NCI-H1694 (cell line): ENCODE measurements at places on chromosomes 7 and 10.

DNA sequence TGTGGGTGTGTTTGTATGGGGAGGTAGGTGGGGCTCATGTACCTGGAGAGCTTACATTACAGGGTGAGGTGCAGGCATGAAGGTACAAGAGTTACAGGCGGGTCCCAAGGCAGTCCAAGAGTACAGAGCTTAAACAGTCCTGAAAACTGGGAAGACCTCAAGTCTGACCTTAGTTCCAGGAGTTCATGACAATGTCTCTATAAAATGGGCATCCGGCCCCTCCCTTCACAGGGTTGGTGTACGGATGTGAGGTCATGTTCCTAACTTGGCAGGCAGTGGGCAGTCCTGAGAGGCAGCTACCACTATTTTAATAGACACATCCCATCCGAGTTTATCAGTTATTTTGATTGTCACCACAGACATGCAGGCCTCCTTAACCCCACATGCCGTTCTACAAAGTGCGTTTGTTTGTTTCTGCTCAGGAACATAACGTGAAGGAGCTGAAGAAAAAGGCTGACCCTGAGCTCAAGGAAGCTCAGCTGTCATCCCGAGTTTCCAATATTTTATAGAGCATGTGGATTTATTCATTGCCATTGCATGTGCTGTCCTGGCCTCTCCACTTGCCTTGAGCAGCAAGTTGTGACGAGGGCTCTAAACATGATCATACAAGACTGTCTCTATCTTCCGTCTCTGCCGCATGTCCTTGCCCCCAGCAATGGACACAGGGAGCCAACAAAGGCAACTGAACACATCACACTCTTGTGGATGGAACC, 647.5 kb upstream of the IGFBP3 start:
- DNase-seq, result no peak

DNA sequence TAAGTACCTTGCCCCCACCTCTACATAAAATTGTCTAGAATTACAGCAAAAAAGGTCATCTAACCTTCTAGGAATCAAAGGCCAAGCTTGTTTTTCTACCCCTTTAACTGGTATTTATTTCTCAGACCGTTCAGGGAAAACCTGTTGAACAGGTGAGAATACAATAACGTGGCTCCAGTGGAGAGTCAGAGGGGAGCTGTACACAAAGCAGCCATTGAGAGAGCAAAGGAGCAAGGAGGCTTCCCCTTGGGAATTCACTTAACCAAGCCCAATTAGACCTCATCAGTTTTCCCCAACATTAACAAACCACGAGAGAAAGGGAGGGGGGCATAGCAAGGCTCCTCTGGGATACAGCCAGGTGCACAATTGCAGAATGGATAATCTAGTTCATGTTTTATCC, 101.9 kb downstream of the ELMO1 start:
- DNase-seq, result no peak

DNA sequence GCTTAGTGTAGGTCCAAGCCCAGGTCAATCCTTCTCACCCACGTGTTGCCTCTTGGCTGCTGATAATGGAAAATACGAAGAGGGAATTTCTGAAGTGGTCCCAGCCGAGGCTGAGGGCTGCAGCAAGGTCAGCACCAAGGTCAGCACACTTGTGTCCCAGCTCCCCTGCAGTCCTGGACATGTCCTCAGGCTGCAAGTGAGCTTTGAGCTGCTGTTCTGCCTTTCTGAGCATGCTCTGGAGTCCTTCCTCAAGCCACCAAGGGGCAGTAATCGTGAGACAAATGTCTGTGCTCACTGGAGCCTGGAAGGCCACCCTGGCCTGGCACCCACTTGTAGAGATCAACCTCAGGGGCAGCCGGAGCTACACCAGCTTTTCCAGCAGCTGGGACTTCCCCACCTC, 28.3 kb downstream of the DRGX start:
- DNase-seq, result no peak

- DNase-seq, result no peak
These were observed 116.8 kb upstream of the JCAD start for GRCh38 chr10:30176182-30176581.

DNA sequence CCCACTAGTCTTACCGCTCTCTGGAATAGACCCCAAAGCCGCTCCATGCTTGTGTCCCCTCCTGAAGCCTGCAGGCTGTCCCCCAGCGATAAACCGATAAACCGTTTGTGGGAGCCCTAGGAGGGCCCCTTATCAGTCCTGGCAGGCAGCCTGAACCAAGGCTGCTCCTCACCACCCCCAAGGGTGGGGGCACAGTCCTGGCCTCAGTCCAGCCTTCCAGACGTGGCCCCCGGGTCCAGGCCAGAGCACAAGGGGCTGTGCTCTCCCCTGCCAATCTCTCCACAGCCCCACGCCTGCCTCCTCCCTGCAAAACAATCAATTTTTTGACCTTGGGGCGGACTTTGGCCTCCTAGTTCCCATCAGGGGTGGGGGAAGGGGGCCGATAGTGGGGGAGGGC, at the start of gene TFR2:
TSS of gene TFR2 (minus strand) at position 90 of the 397 bp plus-strand sequence. CDS start at position 47, 43 bp downstream.
- no peak for DNase-seq
